AG20443 (cell line): ENCODE measurements at places on chromosomes 5 and 9.

DNA sequence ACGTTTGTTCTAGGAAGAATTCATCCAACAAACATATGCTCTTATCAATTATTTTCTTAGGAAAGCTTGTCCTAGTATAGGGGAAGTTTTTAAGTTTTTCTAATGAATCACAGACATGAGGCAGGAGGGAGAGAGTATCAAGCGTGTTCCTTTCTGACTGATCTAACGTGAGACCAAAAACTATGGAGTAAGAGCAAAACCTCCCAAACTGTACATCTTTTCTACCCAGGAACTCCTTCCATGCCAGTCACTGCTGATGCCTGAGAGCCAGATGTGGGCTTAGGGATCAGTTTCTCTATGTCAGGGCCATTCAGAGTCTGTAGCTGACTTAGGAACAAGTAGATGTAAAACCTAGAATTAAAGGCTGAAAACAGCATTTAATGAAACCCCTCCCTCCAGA, 51.7 kb upstream of the NFIB start:
- DNase-seq, result peak; percentile 49

GRCh38 chr9:84819491-84819991, 150.0 kb downstream of the NTRK2 start:
- DNase-seq, result no peak

GRCh38 chr5:59760785-59761348, 132.7 kb downstream of the PDE4D start:
- no peak for DNase-seq

DNA sequence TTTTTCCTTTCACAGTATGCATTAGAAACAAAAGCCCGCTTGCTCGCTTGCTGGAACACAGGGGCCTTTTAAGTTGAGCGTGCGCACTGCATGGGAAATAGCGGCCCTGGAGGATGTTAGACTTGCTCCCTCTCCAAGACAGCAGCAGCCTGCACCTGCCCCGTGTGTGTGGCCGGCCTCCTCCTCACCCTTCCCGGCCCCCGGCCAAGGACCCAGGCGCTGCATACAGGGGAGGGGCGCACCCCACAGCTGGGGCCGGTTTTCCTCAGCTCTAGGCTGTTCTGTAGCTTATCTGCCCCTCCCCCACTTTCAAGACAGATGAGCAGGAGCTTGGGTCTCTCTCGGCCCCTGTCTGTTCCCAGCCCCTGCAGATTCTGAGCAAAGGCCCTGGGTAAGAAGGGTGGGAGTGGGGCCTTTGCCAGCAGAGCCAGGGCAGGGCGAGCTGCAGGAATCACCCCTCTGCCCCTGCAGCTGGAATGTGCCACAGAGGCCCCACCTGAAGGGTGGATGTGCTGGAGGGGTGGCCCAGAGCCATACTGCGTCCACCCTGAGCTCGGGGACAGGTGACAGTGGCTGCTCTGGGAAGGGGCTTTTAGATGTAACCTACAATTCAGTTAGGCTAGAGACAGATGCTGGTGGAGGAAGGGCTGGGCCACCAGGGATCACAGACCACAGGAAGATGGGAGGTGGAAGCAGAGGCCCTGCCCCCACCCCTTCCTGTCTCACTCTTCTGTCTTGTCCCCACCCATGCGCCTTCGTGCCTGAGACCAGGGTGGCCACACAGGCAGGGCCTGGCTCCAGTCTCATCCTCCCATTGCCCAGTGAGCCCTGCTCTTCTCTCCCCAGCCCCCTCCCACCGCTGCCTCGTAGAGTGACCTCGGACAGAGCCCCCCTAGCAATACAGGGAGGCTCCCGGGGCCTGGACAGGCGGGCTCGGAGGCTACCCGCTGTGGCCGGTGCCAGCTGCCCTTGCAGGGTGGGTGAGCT, 132.4 kb downstream of the DAB2IP start:
- DNase-seq, result no peak

GRCh38 chr5:180371949-180372348, 18.8 kb upstream of the GFPT2 start:
- no peak for DNase-seq

GRCh38 chr5:173953528-173954090, 35.4 kb upstream of the C5orf47 start:
- peak; percentile 54 for DNase-seq

GRCh38 chr5:165630261-165630778, 2124.9 kb downstream of the MAT2B start:
- DNase-seq, result peak; percentile 52

DNA sequence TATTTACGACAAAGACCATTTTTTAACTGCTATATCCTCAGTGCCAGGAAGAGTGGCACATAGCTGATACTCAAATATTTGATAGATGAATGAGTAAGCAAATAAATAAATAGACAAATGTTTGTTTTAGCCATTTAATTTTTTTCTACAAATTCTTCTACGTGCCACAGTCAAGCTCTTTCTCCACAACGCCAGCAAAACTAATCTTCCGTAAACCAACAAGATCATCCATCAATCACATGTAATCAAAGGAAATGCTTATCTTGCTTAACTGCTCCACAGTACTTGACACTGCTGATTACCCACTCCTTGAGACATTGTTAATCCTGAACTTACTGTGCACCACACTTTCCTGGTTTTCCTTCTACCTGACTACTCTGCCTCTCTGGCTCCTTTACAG, 136.7 kb downstream of the EDIL3 start:
- DNase-seq, result no peak

- DNase-seq, result no peak
These were observed 11.9 kb downstream of the DAB2 start for GRCh38 chr5:39412721-39413394.

DNA sequence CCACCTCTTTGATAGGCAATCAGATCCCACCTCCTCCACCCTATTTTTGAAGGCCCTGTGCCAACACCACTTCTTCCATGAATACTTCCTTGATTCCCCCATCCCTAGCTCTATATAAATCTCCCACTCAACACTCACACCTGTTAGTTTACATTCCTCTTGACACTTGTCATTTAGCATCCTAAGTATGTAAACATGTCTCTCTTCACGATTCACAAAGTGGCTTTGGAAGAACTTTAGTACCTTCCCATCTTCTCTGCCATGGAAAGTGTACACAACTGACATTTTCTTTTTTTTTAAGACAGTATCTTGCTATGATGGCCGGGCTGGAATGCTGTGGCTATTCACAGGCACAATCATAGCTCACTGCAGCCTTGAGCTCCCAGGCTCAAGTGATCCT, 1.5 kb upstream of the FXN start:
- no peak for DNase-seq
